ENCODE measurements at places on chromosomes 13 and 19. TPM values are rescaled to one million over a fixed set of nuclear protein-coding genes. Genes with fewer than 3 reads are reported as not detected.

Gene KLK4
- total RNA-seq, result not detected

Gene TSHZ3
- total RNA-seq, result 2.3 TPM

Gene THSD1
- total RNA-seq, result 5.3 TPM

Gene PDX1
- 0.11 TPM for total RNA-seq

Gene FUT1
- 0.11 TPM for total RNA-seq

Gene CERS1
- 5.6 TPM for total RNA-seq

Gene IGFL2
- 1.3 TPM for total RNA-seq
